Small intestine (tissue), 16 donors: ENCODE measurements at places on chromosomes 11 and 22. TPM values are rescaled to one million over a fixed set of nuclear protein-coding genes. Genes with fewer than 3 reads are reported as not detected.
A peak's percentile ranks its signal among the peaks of the same experiment; 100 is the strongest.

- H3K4me1 ChIP-seq, result no peaks in the 10 kb centered on the region
- no peaks in the 10 kb centered on the region for H3K36me3 ChIP-seq
- H3K27me3 ChIP-seq, result no peaks in the 10 kb centered on the region
- no peak overlapping the region for H3K27ac ChIP-seq
- DNase-seq, result no peak
These were observed 104.7 kb upstream of the CARD18 start for GRCh38 chr11:105244160-105244825.

The SHISA8 gene
- not detected for polyA plus RNA-seq

DNA sequence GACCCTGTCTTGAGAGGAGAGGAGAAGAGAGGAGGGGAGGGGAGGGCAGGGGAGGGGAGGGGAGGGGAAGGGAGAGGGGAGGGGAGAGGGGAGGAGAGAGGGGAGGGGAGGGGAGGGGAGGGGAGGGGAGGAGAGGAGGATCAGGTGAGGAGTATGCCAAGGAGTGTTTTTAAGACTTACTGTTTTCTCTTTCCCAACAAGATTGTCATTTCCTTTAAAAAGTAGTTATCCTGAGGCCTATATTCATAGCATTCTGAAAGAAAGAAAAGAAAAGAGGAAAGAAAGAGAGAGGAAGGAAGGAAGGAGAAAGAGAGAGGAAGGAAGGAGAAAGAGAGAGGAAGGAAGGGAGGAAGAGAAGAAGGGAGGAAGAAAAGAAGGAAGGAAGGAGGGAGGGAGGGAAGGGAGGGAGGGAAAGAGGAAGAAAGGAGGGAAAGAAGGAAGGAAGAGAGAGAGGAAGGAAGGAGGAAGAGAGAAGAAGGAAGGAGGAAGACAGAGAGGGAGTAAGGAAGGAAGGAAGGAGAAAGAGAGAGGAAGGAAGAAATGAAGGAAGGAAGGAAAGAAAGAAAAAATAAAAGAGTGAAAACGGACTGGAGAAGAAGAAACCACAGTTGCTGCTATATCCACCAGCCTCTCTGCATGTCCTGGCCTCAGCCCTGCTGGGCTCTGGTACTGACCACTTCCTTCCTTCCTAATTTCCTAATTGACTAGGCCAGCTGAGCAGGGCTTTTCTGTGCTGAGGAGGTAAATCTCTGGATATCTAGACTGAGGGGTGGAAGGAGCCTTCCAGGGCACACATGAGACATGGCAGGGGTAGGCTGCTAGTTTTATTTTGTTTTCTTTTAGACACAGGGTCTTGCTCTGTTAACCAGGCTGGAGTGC, 1.1 kb upstream of the SAA1 start:
- no peak overlapping the region for H3K4me3 ChIP-seq
- no peaks in the 10 kb centered on the region for H3K27me3 ChIP-seq
- H3K36me3 ChIP-seq, result no peaks in the 10 kb centered on the region
- H3K4me1 ChIP-seq, result no peaks in the 10 kb centered on the region
- no peak for DNase-seq
- no peak overlapping the region for H3K27ac ChIP-seq

DNA sequence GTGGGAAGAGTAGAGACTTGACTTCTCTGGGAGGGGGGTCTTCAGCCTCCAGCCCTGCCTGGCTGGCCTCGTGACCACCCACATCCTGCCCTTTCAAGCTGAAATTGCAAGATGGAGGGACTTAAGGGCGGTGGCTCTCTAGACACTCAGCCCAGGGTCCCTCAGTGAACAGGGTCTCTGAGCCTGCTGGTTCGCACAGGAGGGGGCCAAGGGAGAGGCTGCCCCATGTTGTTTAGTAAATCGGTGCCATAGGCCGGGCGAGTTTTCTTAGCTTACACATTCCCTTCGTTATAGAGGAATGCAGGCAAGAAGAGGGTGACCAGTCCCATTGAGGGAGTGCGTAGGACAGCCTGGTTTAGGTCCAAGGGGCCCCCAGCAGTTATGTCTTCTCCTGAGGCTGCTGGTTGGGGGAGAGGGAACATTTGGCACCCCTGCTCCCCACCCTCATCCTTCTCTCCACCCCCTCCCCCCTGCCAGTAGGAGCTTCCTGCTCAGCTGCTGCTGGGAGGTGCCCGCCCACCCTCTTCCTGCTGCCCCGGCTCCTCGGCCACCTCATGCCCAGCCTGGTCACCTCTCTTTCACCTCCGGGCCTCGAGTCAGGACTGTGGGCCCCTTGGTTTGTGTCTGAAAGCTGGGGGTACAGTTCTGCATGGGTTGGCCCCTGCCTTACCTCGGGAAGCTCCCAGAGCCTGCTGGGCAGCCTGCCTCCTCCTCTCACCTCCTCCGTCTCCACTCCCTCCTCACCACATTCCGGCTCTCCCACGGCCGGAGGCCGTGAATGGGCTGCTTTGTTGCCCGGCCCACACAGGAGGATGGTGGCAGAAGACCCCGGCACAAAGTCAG, 3.9 kb downstream of the FRMD8 start:
- no peaks in the 10 kb centered on the region for H3K27me3 ChIP-seq
- H3K4me1 ChIP-seq, result peaks cover 36% of the 10 kb centered on the region
- no peak for DNase-seq

GRCh38 chr11:62141111-62142042, 17.6 kb downstream of the INCENP start:
- no peaks in the 10 kb centered on the region for H3K27me3 ChIP-seq
- DNase-seq, result no peak
- H3K4me3 ChIP-seq, result no peak overlapping the region
- peaks cover 15% of the 10 kb centered on the region for H3K36me3 ChIP-seq

DNA sequence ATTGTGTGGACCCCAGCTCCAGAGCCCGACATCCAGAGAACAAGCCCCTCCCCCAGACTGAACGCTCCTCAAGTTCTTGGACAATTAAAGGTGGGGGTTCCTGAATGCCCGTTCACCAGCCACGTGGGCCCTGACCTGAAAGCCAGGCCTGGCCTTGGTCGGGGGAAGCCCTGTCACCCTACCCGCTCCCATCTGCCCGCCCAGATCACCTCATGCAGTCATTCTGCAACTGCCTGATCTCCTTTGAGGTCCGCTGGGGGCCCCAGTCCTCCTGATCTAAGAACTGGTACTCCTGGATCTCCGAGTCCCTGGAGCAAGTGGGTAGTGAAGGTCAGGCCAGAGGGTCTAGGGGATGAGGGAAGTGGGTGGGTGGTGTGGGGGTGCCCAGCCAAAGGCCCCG, 9.1 kb upstream of the NAALADL1 start:
- no peaks in the 10 kb centered on the region for H3K4me1 ChIP-seq
- H3K36me3 ChIP-seq, result no peaks in the 10 kb centered on the region
- no peak for DNase-seq
- no peak overlapping the region for H3K27ac ChIP-seq

The C11orf97 gene
- not detected for polyA plus RNA-seq

GRCh38 chr11:86954269-86955110, 705 bp downstream of the FZD4 start:
- H3K27me3 ChIP-seq, result peaks cover 8% of the 10 kb centered on the region
- no peaks in the 10 kb centered on the region for H3K4me1 ChIP-seq
- DNase-seq, result no peak
- H3K36me3 ChIP-seq, result no peaks in the 10 kb centered on the region

- no peak overlapping the region for H3K4me3 ChIP-seq
- H3K4me1 ChIP-seq, result no peaks in the 10 kb centered on the region
- no peak overlapping the region for H3K27ac ChIP-seq
- no peak for DNase-seq
- no peaks in the 10 kb centered on the region for H3K36me3 ChIP-seq
These were observed 146.0 kb downstream of the RRAS2 start for GRCh38 chr11:14212986-14213385.

- H3K27me3 ChIP-seq, result peaks cover 40% of the 10 kb centered on the region
- H3K27ac ChIP-seq, result no peak overlapping the region
- no peaks in the 10 kb centered on the region for H3K36me3 ChIP-seq
- H3K4me1 ChIP-seq, result no peaks in the 10 kb centered on the region
- no peak for DNase-seq
These were observed 1.2 kb upstream of the GAL start for GRCh38 chr11:68683121-68683520.

- DNase-seq, result no peak
- peaks cover 5% of the 10 kb centered on the region for H3K4me1 ChIP-seq
- H3K4me3 ChIP-seq, result no peak overlapping the region
- no peaks in the 10 kb centered on the region for H3K27me3 ChIP-seq
- no peak overlapping the region for H3K27ac ChIP-seq
These were observed 12.1 kb upstream of the SIDT2 start for GRCh38 chr11:117166491-117166890.

The VSTM5 gene
- not detected for polyA plus RNA-seq

GRCh38 chr22:26199665-26200064, 30.4 kb downstream of the SEZ6L start:
- DNase-seq, result no peak
- H3K36me3 ChIP-seq, result no peaks in the 10 kb centered on the region
- H3K4me3 ChIP-seq, result no peak overlapping the region
- H3K27ac ChIP-seq, result no peak overlapping the region
- H3K27me3 ChIP-seq, result no peaks in the 10 kb centered on the region

DNA sequence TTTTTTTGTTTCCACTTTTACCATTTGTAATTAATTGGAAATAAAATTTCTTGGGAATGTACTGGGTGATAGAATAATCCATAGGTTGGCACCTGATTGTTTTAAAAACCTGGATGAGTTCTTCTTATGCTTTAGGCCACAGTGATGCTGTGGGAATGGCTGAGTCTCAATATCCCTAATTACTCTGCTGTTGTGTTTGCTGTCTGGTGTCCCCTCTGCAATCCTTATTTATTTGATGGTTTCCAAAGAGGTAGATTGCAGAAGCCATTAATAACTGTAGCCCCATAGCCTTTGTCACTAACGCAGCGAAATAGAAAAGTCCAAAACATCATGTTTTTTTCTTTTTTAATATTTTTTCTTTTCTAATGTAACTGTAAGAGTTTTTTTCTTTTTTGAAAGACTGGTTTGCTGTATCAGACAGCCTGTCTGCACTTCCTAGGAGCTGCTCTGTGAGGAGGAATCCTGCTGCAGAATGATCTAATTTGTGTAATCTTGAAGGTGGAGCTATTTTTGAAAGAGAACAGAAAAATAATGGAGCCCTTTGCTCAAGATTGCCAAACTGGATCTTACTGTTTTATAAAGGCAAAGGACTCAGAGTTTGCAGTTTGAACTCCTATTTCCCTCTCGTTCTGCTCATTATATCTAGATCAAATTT, 14.9 kb downstream of the PACS1 start:
- no peaks in the 10 kb centered on the region for H3K27me3 ChIP-seq
- no peak overlapping the region for H3K4me3 ChIP-seq
- no peak overlapping the region for H3K27ac ChIP-seq
- no peak for DNase-seq
- no peaks in the 10 kb centered on the region for H3K36me3 ChIP-seq
- peaks cover 19% of the 10 kb centered on the region for H3K4me1 ChIP-seq

DNA sequence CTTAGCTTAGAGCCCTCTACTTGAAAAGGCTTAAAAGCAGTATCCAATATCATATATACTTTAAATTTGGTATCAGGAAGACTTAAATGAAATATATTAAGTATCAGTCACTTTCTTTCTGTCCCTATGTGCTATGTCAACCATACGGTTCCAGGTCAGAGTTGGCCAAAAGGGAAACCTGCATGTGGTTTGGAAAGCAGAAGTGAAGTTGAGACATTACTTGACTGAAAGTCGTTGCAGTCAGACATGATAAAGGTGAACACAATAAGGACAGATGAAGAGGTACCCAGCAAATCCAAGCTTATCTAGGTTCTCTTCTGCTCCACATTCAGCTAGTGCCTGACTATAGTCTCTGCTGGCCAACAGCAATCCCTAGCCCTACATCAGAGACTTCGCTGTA, 336.8 kb downstream of the KCNA4 start:
- no peaks in the 10 kb centered on the region for H3K36me3 ChIP-seq
- no peaks in the 10 kb centered on the region for H3K27me3 ChIP-seq
- no peak overlapping the region for H3K4me3 ChIP-seq
- no peak overlapping the region for H3K27ac ChIP-seq

- no peaks in the 10 kb centered on the region for H3K4me1 ChIP-seq
- H3K36me3 ChIP-seq, result peaks cover 29% of the 10 kb centered on the region
- H3K4me3 ChIP-seq, result peak overlapping the region; percentile 73
- H3K27ac ChIP-seq, result peak overlapping the region; percentile 24
These were observed 4.6 kb downstream of the MALAT1 start for GRCh38 chr11:65503368-65503948.

GRCh38 chr11:130995266-130995665, 79.0 kb upstream of the SNX19 start:
- no peaks in the 10 kb centered on the region for H3K4me1 ChIP-seq
- no peak overlapping the region for H3K4me3 ChIP-seq
- no peaks in the 10 kb centered on the region for H3K27me3 ChIP-seq

DNA sequence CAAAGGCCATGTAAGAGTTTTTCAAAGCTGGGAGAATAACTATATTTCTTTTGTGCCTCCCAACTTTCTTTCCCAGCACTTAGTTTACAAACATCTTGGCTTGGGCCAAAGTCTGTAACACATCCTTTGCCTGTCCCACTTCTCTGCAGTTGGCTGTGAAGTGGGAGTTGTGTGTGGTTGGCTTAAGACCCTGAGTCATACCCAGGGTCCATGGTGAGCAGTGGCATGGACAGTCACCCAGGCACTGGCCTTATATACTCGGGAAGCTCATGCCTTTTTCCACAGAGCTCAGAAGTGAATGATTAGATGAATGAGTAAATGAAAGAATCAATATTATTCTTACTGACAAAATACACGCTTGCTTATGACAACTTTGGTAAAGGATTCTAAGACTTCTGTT, 231.4 kb downstream of the BLID start:
- H3K36me3 ChIP-seq, result no peaks in the 10 kb centered on the region
- H3K4me1 ChIP-seq, result no peaks in the 10 kb centered on the region

The ASPHD2 gene
- 0.45 TPM for polyA plus RNA-seq

DNA sequence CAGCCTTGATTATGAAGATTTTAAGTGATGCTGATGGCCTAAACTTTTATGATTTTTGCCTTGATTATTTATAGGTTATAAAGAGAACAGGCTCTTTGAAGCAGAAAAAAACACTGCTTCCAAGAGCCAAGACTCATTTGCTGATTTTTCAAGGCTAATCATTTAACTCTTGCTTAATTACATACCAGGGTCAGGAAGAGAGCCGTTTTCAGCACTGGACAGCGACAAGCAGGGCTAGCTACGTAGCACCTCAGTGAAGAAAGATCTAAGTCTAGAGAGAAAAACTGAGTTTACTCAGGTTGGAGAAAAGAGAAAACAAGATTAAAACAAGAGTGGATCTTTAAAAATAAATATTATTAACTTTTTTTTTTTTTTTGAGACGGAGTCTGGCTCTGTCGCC, 615.4 kb upstream of the B3GAT1 start:
- H3K27me3 ChIP-seq, result no peaks in the 10 kb centered on the region
- no peak overlapping the region for H3K4me3 ChIP-seq
- no peaks in the 10 kb centered on the region for H3K36me3 ChIP-seq
- H3K27ac ChIP-seq, result no peak overlapping the region
- peak; percentile 40 for DNase-seq
- H3K4me1 ChIP-seq, result no peaks in the 10 kb centered on the region

The OR4D5 gene
- not detected for polyA plus RNA-seq

GRCh38 chr11:37712251-37712650, 1114.2 kb upstream of the RAG2 start:
- no peaks in the 10 kb centered on the region for H3K27me3 ChIP-seq
- H3K4me3 ChIP-seq, result no peak overlapping the region
- H3K36me3 ChIP-seq, result no peaks in the 10 kb centered on the region
- no peak for DNase-seq

The IPO7 gene
- polyA plus RNA-seq, result 91.8 TPM

- no peak for DNase-seq
- H3K4me1 ChIP-seq, result no peaks in the 10 kb centered on the region
- no peak overlapping the region for H3K4me3 ChIP-seq
- H3K36me3 ChIP-seq, result no peaks in the 10 kb centered on the region
- H3K27me3 ChIP-seq, result no peaks in the 10 kb centered on the region
- H3K27ac ChIP-seq, result no peak overlapping the region
These were observed 45.2 kb upstream of the MYO18B start for GRCh38 chr22:25696763-25697162.

The GSTT2B gene
- 1.1 TPM for polyA plus RNA-seq

GRCh38 chr11:72587696-72588095, 86.5 kb downstream of the PDE2A start:
- H3K36me3 ChIP-seq, result peaks cover 6% of the 10 kb centered on the region

The OLFML1 gene
- 2.5 TPM for polyA plus RNA-seq
